ENCODE measurements at places on chromosomes 11 and 22.

DNA sequence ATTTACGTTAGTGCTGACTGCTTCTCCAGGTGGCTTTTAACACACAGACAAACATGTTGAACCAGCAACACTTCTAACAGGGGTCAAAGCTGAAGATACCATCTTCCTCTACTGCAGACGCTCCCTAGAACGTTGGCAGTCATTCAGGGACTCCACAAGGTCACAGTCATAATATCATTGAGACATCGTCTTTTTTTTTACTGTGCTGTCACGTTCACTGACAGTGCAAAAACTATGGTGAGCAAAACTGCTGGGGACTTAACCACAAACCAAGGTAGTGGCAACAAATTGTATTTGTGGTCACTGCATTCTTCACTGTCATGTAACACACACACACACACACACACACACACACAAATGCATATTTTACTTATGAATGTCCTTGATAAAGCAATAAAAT lies 244.9 kb downstream of the CASP12 start:
- no peak for DNase-seq

GRCh38 chr11:34625576-34625975 lies 4.7 kb downstream of the EHF start:
- DNase-seq, result no peak

DNA sequence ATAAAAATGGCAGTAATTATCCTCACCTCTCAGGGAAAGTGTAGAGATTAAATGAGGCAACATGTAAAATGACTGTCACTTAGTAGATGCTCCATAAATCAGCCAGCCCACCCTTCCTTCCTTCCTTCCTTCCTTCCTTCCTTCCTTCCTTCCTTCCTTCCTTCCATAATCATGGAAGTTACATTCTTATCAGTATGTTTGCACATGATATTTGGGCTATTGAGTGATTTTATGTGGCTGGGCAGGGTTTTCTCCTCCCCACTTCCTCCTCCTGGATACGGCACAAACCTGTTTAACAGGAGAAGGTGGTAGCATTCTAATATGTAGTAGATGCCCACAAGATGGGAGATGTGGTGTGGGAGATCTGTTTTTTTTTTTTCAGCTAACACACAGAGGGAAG lies 11.9 kb downstream of the LYVE1 start:
- DNase-seq, result no peak

DNA sequence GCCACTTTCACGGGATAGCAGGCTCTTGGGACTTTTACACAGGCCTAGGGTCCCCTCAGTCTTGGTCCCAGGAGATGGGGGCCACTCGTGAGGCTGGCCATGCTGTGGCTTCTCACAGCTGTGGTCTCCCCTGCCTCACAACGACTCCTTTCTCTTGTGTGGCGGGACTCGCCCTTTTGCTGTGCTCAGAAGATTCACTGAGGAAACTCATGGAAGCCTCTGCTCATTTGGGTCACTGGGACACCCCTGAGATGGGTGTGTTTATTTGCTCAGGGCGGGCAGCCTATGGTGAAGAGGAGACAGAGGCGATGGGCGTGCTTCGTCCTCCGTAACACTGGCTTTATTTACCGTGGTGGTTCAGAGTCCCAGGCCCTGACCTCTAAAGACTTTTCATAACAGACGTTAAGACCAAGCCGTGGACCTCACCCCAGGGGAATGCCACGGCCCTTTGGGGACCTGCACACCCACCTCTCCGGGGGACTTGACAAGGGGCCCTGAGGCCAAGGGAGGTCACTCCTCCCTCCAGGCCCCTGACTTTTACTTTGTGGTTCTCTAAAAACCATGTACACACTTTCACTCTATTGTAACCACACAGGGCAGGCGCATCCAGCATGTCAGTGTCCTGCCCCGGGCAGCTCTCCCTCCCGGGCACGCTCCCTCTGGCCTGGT lies 15.5 kb downstream of the TEF start:
- DNase-seq, result no peak

GRCh38 chr11:124602193-124602592 lies 9.0 kb upstream of the PANX3 start:
- DNase-seq, result no peak

- no peak for DNase-seq
These were observed 76.0 kb downstream of the MRTFA start for GRCh38 chr22:40560551-40560950.

DNA sequence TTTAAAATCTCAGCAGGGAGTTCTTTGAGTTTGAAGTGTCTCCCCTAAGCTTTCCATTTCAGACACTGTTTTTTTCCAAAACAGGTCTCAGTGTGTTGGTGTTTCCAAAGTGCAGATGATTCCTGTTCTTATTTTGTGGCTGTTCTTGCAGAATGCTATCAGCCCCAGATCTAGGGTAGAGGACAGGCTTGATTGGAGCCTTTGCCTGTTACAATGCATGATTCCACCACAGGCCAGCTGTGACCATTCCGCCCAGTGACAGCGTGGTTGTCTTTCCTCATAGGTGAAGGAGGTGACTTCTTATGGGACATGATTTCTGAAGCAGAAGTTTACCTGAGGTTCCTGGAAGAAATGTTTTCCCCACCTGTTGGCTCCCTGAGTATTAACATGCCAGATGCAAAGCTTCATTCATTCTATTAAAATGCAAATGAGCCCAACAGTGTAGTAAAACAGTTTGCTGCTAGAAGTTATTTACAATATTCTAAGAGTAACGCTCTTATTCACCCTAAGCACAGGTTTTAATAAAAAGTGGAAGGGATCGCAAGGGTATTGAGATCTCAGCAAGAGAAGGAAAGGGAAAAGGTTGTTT lies 36.9 kb upstream of the BIRC3 start:
- no peak for DNase-seq

- DNase-seq, result no peak
These were observed 51.6 kb downstream of the CLMP start for GRCh38 chr11:123143476-123143875.

- DNase-seq, result no peak
These were observed 804 bp downstream of the CCDC134 start for GRCh38 chr22:41801147-41801819.

- no peak for DNase-seq
These were observed 219.1 kb upstream of the ARHGAP42 start for GRCh38 chr11:100467821-100468508.

DNA sequence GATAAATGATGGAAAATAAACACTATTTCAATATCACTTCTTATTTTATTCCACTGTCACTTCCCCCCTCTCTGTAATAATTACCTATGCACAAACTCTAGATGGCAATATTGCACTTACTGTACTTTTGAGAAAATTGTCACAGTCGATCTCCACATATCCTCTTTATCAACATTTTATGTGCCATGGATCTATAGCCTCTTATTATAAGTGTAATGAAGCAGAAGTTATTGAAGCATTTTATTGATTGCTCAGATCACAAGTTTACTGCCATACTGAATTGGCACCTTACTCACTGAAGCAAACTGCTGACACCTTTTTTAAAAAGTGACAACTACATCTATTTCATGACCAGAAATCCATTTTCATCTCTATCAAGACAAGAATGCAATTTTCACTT lies 133.4 kb downstream of the DCDC1 start:
- no peak for DNase-seq

- DNase-seq, result no peak
These were observed 644 bp downstream of the SPTY2D1 start for GRCh38 chr11:18633256-18634139.

- no peak for DNase-seq
These were observed 12.9 kb downstream of the ATG13 start for GRCh38 chr11:46630237-46630636.

DNA sequence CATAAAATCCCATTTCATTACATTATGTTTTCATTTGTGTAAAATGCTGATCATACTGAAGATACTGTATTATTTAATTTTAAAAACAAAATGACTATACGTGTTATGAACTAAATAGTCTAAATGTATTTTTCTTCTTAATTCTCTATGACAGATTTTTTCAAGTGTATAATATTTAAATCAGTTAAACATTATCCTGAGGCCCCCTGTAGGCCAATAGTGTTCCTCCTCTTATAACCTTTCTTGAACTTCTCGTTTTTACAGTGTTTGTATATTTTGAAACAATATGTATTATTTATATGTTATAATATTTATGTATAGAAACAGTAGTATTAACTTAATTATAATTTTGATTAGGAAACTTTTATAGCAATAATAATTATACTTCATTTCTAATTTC lies 151.1 kb upstream of the CHORDC1 start:
- DNase-seq, result no peak

GRCh38 chr22:22009661-22010060 lies 27.1 kb upstream of the TOP3B start:
- DNase-seq, result no peak

GRCh38 chr11:94956963-94957362 lies 16.4 kb downstream of the CWC15 start:
- no peak for DNase-seq
